Activated CD4-positive, alpha-beta T cell treated with anti-CD3 and anti-CD28 coated beads, Interleukin-2, amount 10 ng/mL, durations not matched to agents 7 days and 5 days (primary cell): ENCODE measurements at places on chromosomes 3 and 15. TPM values are rescaled to one million over a fixed set of nuclear protein-coding genes. Genes with fewer than 3 reads are reported as not detected.
A peak's percentile ranks its signal among the peaks of the same experiment; 100 is the strongest.

- no peak for DNase-seq
Observed at GRCh38 chr15:51310064-51310463, 28.3 kb downstream of the CYP19A1 start.

DNA sequence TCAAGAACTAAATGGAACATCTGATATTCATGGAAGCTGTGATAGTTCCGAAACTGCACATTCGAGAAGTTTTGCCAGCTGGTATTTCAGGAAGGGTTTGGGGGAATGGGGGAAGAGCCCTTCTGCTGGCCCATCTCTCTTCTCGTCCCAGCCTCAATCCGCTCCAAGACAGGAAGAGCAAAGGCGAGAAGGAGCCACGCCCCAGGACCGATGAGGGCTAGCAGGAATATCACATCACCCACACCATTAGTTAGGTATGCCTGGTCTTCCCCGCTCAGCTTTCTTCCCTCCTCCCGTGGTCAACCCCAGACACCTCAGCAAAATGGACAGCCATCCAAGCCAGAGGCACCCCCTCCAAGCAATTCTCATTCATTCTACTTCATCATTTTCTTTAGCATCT is 14.9 kb upstream of the PCSK6 start:
- no peak for DNase-seq

DNA sequence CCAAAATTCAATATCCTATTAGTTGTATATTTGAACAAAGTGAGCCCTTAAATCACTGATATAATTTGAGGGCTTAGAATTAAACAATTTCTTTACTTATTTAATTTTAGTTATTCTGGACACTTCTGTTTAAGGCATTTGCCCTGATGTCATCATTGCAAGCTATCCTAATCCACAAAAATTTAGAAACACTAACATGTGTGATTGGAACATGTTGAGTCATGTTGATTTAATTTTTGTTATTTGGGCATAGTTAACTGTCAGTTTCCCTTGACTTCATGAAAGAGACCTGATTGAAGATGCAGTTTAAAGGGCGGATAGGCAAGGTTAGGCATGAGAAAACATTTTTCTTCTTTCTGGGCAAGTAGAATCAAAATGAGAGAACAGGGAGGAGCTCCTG is 682.6 kb downstream of the ROBO1 start:
- DNase-seq, result no peak

GRCh38 chr3:30167541-30168011 is 438.8 kb upstream of the TGFBR2 start:
- DNase-seq, result no peak

- DNase-seq, result no peak
Observed at GRCh38 chr3:136658946-136659682, 93.1 kb downstream of the STAG1 start.

DNA sequence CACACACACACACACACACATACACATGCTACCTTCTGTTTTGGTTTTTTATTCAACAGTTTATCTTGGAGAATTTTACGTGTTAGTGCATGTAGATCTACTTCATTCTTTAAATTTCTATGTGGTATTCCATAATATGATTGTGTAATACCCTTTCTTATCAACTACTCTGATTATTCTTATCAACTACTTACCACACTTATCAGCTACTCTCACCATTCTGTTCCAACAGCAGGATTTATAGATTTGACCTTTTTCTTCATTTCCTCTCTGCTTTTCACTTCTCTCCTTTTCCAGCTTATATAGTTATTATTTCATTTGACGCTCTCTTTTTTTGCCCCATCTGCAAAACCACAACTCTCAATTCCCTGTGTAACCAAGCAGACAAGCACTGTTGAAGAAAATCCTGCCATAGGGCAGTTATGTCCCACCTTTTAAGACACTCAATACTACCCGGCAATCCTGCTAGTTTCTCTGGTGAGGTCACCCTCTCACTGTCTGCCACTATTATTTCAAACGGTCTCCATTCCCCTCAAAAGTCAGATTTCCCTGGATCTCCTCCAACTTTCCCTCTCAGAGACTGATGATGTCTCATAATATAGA is 56.9 kb upstream of the SATB1 start:
- DNase-seq, result no peak

DNA sequence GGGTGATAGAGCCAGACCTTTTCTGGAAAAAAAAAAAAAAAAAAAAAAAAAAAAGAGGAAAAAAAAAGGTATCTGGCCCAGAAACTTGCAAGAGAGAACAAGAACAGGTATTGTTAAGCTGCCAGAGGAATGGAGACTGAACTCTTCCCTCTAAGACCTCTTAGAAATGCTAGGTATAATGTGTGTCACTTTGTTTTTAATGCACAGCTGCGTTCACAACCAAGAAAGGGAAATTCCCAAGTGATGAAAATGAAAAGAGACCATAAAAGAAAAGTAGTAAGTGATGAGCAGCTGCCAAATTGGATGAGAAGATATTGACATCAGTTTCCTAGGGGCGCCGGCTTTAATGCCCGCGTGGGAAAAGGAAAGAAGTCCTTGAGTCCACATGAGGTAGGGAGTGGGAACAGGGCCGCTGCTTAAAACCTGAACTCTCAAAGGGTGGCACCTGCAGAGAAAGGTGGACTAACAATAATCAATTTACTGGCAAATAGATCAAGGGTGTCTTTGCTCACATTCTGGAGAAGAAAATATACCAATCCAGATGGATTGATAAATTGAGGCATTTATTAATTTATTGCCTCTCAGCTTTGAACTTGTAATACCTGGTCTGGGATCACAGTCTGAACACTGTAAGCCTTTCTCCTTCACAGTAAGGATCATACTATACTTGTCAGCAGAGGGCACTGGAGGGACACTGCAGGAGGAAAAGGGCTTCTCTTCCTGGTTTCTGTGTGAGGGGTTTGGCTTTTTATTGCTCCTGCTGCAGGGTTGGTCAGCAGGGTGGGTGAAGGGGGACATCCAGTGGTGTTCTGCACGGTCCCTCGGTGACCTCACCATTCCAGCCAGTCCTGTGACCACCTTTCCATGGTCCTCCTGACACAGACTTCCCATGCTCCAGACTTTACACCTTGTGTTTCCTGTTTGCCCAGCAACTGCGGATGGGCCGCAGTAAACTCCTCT is 131.6 kb downstream of the AQP9 start:
- DNase-seq, result peak; percentile 63

DNA sequence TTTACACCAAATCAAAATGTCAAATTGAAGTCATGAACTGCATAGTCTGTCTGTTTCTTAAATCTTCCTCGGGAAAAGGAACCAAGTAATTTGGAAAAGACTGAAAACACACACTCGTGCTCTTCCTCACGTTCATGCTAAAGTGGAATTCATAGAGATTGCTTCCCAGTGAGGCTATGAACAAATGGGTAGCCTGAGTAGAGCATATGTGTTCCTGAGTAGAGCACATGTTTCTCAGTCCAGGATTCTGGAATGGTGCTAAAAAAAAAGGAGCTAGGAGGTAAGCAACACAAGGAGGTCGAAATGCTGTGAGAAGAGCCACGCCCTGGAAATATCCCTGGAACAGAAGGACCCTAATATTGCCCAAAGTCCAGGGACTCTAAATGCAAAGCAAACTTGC is 494.2 kb upstream of the THBS1 start:
- no peak for DNase-seq

MYO5C gene
- 2.8 TPM for total RNA-seq

TRPC1 gene
- 1.2 TPM for total RNA-seq

AP3S2 gene
- 25.3 TPM for total RNA-seq

GLCE gene
- 3.8 TPM for total RNA-seq
